ENCODE measurements at places on chromosomes 12 and 14. TPM values are rescaled to one million over a fixed set of nuclear protein-coding genes. Genes with fewer than 3 reads are reported as not detected.

GRCh38 chr12:45464699-45465098, 248.8 kb downstream of the ANO6 start:
- DNase-seq = no peak

GRCh38 chr14:52129721-52130120, 60.9 kb upstream of the NID2 start:
- DNase-seq = no peak

GRCh38 chr12:16949371-16949770, 343.4 kb upstream of the LMO3 start:
- DNase-seq = no peak

GRCh38 chr12:49364989-49365388, 2.3 kb upstream of the SPATS2 start:
- DNase-seq = no peak

Gene DTX1
- total RNA-seq = 7.5 TPM

Gene WIF1
- total RNA-seq = not detected

Gene TOGARAM1
- total RNA-seq = 11.3 TPM

Gene LIN7A
- not detected for total RNA-seq

Gene RFX4
- total RNA-seq = not detected

Gene KRT2
- total RNA-seq = 0.39 TPM

Gene HOTAIR
- total RNA-seq = not detected

Data from CD4-positive, alpha-beta memory T cell (primary cell).